Fibroblast of skin of right quadriceps (primary cell): ENCODE measurements at places on chromosomes 6 and 20.

DNA sequence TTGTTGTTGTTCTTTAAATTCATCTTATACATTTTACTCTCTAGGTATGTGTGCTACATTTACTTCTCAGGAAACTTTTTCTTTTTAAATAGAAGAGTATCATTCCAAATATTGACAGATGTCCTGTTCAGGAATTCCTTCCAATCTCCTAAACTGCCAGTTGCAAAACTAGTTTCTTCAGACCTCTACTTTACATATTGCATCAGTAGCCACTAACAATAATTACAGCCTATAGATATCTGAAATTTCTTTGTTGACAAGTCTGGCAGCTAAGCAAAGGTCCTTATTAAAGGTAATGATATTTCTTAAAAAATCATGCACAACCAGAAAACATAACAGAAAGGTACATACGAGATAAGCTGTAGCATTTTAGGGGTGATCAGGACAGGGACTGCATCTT, 4.5 kb downstream of the ECHDC1 start:
- DNase-seq, result no peak

- DNase-seq, result no peak
These were observed 2.2 kb upstream of the TFAP2A start for GRCh38 chr6:10416863-10417641.

GRCh38 chr6:15408758-15409157, 162.9 kb downstream of the JARID2 start:
- no peak for DNase-seq

- no peak for DNase-seq
These were observed 45.4 kb upstream of the DTNBP1 start for GRCh38 chr6:15708231-15708630.

- peak; percentile 22 for DNase-seq
These were observed 87.4 kb downstream of the PCSK2 start for GRCh38 chr20:17314264-17314663.

- DNase-seq, result no peak
These were observed 670.6 kb upstream of the EPHA7 start for GRCh38 chr6:94089941-94090340.

GRCh38 chr6:132959639-132960326, 145.4 kb downstream of the RPS12 start:
- DNase-seq, result no peak

GRCh38 chr6:92399911-92400310, 1019.4 kb downstream of the EPHA7 start:
- no peak for DNase-seq

GRCh38 chr20:17771206-17772004, 71.6 kb downstream of the BANF2 start:
- no peak for DNase-seq

DNA sequence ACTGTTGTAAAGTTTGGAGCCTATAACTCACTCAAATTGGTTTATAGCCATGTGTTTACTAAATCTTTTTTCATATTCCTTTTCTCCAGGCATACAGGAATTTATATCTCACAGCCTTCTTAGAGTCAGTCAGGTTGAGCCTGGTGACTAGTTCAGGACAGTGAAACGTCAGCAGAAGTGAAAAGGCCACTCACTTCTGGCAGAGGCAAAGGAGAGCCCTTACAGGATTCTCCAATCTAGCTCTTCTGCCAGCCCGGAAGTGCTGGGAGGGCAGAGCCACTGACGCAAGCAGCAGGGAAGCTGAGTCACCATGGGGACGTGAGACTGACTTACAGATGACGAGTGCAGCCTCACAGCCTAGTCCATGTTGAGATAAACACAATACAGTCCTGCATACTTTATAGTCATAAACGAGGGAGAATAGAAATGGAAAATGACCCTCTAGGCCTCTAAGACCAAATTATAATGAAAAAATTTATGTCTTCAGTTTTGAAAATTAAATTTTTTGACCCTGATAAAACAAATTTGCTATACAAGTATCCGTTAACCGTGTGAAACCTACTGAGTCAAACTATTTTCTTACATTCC, 1.3 kb downstream of the PXT1 start:
- peak; percentile 98 for DNase-seq

DNA sequence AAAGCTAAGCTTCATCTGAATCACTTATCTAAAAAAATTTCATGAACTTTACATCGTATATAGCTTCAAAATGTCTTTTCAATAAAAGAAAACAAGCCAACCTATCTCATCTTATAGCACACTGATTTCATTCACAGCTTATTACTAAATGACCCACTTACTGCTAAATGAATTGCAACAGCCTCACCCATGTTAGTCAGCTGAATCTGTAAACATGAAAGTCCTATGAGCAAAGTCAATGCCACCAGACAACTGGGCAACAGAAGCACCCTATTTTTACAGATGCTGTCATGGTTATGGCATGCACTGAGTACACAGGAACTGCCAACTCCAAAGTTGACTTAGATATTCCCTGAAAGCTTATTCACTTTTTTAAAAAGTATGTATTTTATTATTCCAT, 41.2 kb upstream of the DST start:
- DNase-seq, result peak; percentile 81

DNA sequence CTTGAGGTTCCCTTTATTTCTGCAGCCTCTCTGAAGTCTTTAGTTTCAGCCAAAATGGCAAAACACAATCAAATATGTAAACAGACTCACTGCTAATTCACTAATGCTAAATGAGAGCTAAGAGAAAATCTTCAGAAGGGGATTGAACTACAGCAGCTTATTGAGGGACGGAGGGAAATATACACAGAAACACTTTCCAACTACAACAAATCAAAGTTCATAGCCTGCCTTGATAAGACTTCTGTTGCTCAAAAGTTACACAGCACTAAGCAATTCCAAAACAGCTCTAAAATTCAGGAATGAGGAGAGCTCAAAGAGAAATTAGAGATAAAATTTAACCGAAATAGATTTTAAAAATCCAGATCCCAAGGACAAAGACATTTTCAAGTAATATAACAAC, 1.7 kb downstream of the TCP11 start:
- no peak for DNase-seq

DNA sequence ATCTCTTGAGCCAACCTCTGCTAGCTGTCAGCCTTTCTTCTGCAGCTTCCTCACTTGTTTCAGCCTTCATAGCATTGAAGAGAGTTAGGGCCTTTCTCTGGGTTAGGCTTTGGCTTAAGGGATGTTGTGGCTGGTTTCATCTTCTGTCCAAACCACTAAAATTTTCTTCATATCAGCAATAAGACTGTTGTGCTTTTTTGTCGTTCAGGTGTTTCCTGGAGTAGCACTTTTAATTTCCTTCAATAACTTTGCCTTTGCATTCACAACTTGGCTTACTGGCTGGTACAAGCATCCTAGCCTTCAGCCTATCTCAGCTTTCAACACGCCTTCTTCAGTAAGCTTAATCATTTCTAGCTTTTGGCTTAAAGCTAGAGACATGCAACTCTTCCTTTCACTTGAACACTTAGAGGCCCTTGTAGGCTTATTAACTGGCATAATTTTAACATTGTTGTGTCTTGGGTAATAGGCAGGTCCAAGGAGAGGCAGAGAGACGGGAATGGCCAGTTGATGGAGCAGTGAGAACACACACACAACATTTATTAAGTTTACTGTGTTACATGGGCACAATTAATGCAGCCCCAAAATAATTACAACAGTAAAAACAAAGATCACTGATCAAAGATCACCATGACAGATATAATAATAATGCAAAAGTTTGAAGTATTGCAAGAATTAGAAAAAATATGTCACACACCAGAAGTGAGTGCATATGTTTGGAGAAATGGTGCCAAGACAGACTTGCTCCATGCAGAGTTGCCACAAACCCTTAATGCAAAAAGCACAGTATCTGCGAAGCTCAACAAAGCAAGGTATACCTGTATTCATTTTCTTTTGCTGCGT, 98.6 kb downstream of the HIVEP1 start:
- DNase-seq, result no peak

DNA sequence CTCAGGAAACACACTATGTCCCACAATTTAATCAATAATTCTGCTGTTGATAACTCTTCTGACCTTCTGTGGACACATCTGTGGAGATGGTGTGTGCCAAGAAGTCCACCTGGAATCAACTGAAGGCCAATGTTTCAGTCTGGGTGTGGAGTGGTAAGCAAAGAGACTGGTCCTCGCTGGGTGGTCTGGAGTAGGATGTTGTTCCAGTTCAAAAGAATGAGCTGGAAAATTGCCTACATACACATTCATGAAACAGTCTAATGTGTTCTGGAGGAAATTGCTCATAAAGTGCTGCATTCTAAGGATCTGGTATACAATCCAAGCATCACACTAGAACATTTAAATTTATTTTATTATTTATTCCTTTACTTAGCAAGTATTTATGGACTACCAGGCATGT, 33.9 kb upstream of the TBX18 start:
- peak; percentile 70 for DNase-seq

DNA sequence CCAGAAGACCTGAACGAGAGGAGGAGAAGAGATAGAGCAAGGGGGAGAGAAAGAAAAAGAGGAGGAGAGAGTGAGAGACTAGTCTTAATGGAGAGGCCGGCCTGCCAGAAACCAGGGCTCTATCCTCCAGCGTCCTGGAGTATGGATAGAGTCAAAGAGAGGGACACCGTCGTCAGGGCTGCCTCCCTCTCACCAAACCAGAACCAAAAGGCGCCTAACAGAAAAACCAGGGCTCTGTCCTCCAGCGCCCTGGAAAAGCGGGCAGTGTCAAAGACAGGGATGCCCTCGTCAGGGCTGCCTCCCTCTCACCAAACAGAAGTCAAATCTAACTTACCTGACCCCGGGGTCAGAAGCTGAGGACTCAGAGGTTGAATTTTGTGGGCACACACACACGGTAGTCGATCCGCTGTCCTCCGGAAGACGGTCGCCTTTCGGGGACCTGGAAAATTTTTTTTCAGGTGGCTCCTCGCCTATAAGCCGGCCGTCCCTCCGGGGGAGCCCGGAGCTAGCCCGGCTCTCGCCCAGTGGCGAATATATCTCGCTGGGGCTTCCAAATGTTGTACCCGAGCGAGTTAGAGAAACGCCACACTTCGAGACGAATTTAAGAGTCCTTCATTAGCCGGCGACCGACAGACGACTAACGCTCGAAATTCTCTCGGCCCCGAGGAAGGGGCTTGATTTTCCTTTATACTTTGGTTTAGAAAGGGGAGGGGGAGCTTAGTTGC, 148.2 kb downstream of the TRIM27 start:
- DNase-seq, result no peak

GRCh38 chr20:63544958-63545516, 2.5 kb downstream of the SRMS start:
- no peak for DNase-seq

DNA sequence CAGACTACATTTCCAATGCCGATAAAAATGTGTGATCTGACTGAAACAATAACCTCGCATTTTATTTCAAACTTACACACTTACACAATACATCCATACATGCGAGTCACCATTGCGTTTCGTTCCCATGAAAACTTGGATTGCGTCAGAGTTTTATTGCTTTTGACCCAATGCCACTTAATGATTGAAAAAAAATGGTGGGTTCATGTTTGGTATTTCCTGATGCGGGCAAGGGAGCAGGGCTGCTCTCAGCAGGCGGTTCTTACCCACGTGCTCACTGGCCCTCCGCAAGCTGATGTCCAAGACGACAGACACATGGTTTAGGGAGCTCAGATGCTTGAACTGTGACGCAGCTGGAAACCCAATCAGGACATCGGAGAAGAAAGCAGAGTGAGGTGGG, 281.0 kb upstream of the SULF2 start:
- DNase-seq, result peak; percentile 97

DNA sequence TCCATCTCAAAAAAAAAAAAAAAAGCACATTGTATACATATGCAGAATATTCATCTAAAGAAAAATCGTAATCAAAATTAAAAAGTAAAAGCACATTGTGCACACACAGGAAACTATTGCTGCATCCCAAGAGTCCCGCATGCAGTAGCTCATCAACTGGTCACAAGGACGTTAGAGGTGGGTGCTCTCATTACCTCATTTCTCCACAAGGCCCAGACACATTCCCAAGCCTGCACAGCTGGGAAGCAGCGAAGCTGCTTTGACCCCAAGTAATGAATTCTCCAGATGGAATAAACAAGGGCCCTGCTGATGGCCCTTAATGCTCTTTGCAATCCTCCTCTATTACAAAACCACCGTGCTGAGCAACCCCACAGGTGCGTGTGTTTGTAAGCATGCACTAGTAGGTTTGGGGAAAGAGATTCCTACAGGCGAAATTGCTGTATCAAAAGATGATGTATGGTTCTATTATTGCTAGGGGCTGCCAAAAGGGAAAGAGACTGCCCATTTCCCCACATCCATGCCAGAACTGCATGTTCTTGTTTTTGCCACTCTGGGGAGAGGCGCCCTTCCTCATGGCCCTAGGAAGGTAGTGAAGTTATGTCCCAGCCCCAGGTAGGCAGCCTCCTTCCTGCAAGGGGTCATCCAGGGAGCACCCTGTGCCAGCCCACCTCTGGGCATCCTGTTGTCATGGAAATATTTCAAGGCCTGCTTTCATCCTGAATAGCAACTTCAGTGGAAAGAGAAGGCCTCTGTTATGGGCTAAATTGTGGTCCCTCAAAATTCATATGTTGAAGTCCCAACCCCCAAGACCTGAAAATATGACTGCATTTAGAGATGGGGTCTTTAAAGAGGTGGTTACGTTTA, 34.6 kb upstream of the PTGIS start:
- DNase-seq, result no peak

DNA sequence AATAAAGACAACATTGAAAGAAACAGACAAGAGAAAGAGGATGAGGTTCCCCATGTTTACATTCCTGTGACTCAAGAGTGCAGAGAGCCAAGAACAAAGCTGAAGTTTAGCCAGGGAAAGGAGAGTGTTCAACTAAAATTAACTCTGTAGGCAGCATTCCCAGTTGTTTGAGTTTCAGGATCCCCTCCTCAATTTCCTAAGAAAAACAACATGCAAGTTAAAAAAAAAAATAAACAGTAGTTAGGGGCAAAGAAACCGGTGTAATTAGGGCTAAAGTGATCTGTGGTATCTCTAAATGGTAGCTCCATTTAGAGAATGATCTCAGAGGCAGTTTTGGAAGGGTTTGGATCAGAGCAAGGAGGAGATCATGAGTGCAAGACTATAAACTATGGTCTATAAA, 30.9 kb upstream of the RAB23 start:
- peak; percentile 66 for DNase-seq

- no peak for DNase-seq
These were observed 82.2 kb upstream of the SLC22A16 start for GRCh38 chr6:110558575-110558974.

- DNase-seq, result no peak
These were observed 49.6 kb upstream of the HLA-A start for GRCh38 chr6:29892696-29893095.

- DNase-seq, result no peak
These were observed 1.4 kb downstream of the MPC1 start for GRCh38 chr6:166381381-166381732.

GRCh38 chr6:47161176-47161687, 119.1 kb upstream of the ADGRF1 start:
- peak; percentile 22 for DNase-seq

DNA sequence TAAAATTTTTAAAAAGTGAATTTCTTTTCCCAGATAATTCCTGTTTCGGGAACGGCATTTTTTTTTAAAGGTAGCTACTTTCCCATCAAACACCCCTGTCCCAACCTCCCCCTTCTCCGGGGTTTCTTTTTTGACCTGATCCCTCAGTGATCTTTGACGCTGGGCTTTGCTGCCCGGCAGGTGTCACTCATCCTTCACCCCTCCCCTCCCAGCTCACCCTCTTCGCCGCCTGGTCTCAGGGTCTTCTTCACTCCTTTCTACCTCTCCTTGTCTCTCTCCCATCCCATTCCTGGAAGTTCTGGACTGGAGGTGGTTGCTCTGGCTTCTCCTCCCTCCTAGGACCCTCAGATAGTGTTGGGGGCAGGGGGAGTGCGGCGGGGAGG, 329 bp upstream of the GPR6 start:
- DNase-seq, result no peak

- DNase-seq, result no peak
These were observed 46.9 kb upstream of the TRIM26 start for GRCh38 chr6:30260036-30260504.

- DNase-seq, result no peak
These were observed 159.2 kb downstream of the MTFR2 start for GRCh38 chr6:136090929-136091328.
